ENCODE measurements at places on chromosomes 4 and X.

GRCh38 chrX:40746521-40746920, 11.2 kb upstream of the MED14 start:
- DNase-seq, result no peak

DNA sequence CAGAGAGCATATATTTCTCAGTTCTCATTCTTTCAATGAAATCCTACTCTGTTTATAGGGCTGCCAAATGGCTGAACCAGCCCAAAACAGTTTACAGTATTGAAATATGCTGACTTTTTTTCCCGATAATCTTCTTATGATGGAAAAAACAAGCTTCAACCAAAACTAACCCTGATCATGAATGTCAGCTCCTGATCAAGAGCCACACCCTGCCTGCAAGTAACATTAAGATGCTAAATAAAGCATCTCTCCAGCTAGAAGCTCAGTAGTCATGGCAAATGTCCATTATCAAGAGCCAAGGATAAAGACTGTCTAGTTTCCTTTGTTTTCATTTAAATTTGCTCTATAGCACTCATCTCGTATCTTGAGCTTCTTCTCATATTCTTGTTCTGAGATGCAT, 136.0 kb downstream of the ADAMTS3 start:
- no peak for DNase-seq

DNA sequence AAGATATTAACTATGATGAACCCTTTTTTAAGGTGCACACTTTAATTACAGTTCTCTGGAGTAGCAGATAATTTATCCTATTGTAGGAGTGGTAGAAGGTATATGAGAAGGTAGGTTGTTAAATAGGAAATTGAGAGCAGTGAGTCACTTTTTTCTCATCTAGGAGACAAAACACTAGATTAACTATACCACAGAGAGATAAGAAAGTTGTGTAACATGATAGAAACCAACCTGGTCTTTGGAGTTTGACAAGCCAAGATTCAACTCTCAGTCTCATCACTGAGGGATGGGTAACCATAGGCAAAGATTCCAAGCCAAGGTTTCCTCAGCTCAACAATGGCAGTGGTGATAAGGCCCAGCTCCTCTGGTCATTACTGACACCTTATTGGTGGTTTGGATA, 104.0 kb downstream of the MAD2L1 start:
- DNase-seq, result no peak

GRCh38 chr4:105170711-105171110, 24.0 kb downstream of the TET2 start:
- DNase-seq, result peak; percentile 73

- DNase-seq, result no peak
These were observed 33.9 kb upstream of the STIM2 start for GRCh38 chr4:26826721-26827120.

GRCh38 chr4:186823989-186824388, 100.3 kb upstream of the FAT1 start:
- no peak for DNase-seq

- no peak for DNase-seq
These were observed 1009.8 kb downstream of the ADGRL3 start for GRCh38 chr4:62209757-62210485.

GRCh38 chr4:47060561-47060960, 29.2 kb downstream of the GABRB1 start:
- DNase-seq, result no peak

DNA sequence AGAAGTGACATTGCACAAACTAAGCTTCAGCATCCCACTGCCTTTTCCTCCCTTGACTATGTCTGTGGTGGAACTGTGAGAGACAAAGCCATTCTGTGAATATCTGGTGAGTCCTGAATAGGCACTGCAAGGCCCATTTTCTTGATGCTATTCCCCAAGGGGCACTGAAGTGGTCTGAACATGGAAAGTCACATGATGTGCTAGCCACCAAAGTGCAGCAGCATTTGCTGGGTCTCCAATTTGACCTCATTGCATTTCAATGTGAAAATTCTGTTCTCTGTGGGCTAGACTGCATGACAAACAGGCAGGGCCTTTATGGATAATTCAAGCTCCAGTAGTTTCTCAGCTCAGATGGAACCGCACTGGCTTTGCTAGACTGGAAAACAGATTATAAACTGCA, 627.4 kb upstream of the BOD1L1 start:
- no peak for DNase-seq

- DNase-seq, result no peak
These were observed 99.5 kb upstream of the SLC4A4 start for GRCh38 chr4:71239365-71239764.

DNA sequence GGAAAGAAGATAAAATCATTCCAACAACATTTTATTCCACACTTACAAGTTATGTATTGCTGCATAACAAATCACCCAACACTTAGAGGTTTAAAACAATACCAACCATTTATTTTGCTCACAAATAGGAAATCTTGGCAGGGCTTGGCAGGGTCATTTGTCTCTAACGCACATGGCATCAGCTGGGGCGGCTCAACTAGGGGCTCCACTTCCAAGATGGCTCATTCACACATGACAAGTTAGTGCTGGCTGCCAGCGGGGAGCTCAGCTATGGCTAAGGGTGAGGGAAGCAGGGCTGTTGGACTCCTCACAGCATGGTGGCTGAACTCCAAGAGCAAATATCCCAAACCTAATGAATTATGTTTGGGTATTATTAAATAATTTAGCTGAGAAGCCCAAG, 377.0 kb downstream of the ZNF674 start:
- DNase-seq, result no peak

GRCh38 chr4:80139671-80140070, 57.6 kb upstream of the PRDM8 start:
- DNase-seq, result no peak

GRCh38 chr4:137819964-137820383, 287.7 kb upstream of the PCDH18 start:
- DNase-seq, result no peak

- DNase-seq, result no peak
These were observed 231.1 kb upstream of the ARHGAP24 start for GRCh38 chr4:85243857-85244256.

Measured in bone marrow (tissue), 2 donors.